NCI-H1694 treated with DMSO at 0.1 percent for 48 hours (cell line): ENCODE measurements at places on chromosomes 7 and 10.

- no peak for DNase-seq
Observed at GRCh38 chr10:8656261-8656660, 601.8 kb downstream of the GATA3 start.

GRCh38 chr7:69751026-69751425 is 152.8 kb downstream of the AUTS2 start:
- DNase-seq, result no peak

DNA sequence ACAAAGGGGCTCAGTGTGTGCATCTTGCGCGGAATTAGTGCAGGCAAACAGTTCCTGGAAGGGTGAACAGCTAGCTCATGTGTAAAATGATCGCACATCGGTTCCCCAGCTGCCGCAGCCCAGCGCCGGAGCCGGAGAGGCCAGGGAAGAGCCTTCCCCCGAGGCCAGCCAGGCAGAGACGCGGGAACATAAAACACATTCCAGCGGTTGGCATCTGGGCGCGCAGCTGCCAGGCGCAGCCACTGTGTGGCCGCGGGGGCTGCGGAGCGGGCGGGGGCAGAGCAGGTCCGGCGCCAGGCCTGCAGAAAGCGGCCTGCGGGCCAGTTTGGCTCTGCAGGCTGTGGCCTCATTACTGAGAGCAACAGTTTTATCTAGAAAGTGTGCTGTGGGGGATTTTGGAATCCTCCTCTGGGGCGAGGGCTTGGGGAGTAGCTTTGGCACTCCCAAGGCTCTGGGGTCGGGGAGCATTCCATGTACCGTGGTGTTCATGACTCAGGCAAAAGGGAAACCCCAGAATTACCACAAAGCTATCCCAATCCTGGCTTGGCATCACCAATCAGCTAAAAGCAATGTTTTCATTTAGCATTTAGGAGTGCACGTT is 74.3 kb downstream of the SAMD9 start:
- no peak for DNase-seq

DNA sequence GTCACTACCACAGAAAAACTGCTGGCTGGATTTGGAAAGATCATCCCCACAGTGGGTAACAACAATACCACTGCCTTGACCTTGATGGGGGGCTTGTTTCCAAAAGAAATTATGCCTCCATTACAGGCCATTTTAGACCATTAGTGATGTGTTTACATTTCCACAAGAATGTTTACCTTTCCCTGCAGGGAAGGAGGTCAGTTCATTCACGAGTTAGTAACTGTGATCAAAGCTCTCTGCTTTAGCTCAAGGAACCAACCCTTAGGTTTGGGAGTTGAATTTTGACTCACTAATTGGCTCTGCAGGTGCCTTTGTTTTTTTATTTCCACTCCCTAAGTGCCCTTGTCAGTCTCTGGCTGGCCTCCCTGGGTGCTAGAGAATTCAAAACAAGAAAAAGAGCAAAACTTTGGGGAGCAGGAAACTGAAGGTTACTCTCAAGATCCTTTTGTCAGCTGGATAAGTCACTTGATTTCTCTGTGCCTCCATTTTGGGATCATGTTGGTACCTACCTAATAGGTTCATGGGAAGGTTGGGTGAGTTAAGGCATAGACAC is 41.1 kb upstream of the NUPR2 start:
- DNase-seq, result no peak

- DNase-seq, result no peak
Observed at GRCh38 chr7:101598986-101599771, 29.9 kb downstream of the MYL10 start.

- no peak for DNase-seq
Observed at GRCh38 chr10:11012421-11013295, 5.0 kb upstream of the CELF2 start.

DNA sequence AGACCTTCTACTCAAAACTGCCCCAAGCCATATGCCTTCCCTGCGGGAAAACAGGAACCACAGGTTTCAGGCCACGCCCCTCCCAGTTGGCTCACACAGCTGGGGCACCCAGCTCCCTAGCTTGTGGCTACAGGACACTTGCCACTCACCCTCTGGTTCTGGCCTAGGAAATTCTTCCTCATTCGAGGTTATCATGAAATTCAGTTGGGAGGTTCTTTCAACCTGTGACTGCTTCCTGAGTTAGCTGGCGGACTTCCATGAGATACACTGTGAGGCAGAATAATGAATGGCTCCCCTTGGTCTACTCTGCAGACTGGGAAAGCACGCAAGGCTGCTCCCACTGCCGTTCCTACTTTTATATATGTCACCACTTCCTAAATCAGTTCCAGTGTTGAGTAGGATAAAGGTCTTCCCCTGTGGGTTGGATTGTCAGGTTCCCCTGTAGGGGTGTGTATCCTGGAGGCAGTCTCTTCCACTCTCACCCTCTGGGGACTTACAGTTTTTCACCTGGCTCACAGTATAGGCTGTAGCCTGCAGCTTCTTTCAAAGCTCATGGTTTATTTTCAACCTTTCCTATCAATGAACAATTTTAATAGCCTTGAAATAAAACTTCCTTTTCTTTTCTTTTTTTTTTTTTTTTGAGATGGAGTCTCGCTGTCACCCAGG is 37.0 kb downstream of the GPR22 start:
- DNase-seq, result no peak

- no peak for DNase-seq
Observed at GRCh38 chr7:38817526-38817925, 91.5 kb downstream of the VPS41 start.

DNA sequence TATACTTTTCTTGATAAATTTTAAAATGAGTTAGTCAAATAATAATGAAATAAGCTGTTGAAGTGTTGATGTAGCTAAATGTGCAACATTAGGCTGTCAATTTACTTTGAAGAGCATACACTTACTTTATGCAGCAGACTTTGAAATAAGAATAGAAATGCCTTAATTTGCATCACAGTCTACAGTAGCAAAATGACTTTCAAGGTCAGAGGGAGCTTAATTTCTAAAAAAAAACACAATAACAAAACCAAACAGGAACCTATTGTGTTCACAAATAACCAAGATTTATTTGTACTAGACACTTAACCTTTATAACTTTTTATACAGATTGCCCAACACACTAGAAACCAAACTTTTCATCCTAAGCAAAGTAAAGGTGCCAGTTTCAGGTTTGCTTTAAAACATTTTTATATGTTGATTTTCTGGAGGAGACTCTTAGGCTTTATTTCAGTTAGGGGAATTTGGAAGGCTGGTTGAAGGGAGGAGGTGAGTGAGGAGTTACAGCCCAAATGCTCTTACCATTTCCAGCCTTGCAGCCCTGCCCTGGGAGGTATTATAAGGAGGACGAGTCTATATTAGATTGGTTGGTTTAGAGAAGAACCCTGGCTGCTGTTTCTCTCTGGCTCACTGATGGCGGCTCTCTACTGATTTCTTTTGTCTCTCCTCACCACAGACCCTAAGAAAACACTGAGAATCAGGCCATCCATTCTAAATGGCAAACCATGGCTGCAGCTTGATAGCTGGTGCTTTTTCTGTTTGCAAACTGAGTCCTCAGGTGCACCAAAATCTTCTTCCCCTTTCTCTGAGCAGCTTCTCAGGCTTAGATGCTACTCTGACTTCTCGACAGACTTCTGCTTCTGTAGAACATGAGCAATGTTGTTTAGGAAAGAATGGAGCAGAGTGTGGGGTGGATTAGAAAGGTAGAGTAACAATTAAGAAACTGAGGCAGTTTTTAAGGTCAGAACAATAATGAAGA is 55.2 kb upstream of the RPA3 start:
- DNase-seq, result no peak

DNA sequence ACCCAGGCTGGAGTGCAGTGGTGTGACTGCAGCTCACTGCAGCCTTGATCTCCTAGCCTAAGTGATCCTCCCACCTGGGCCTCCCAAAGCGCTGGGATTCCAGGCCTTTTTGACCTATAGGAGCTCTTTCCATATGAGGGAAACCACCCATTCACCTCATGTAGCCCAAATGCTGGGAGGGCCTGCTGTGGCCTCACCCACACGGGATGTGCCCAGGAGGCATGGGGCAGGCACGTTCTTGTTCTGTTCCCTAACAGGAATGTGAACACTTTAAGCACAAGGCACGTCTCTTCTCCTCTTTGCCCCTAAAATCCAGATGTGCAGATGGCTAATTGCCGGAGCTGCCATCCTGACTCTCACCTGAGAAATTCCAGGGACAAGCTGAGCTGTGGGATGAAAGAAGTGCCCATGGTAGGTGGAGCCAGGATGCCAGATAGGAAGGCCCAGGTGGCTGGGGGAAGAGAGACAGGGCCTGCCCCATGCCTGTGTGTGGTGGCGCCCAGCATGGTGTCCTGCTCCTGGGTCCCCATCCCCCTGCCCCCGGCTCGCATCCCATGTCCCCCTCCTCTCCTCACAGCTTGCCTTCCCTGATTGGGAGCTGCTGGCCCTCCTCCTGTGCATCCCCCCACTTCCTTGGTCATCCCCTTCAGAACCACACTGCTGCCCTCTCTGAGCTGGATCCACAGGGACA is 17.3 kb downstream of the CAMK2B start:
- no peak for DNase-seq

GRCh38 chr10:92699518-92700381 is 10.0 kb downstream of the HHEX start:
- no peak for DNase-seq

DNA sequence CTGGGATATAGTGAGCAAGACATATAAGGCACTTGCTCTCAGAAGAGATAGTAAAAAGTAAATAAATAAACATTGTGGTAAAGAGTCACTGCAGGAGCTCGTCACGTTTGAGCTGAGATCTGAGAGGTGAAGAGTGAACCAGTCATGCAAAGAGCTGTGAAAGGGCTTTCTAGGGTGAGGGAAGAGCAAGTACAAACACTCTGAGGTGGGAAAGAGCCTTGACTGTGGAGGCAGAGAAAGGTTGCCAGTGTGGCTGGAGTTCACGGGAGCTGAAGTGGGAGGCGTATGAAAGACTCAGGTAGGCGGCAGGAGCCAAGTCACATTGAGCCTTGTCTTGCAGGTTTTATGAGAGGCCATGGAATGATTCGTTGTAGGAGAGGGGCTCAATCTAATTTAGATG is 141.0 kb downstream of the C1GALT1 start:
- DNase-seq, result no peak

- DNase-seq, result no peak
Observed at GRCh38 chr7:101017064-101017777, 2.7 kb upstream of the MUC17 start.

DNA sequence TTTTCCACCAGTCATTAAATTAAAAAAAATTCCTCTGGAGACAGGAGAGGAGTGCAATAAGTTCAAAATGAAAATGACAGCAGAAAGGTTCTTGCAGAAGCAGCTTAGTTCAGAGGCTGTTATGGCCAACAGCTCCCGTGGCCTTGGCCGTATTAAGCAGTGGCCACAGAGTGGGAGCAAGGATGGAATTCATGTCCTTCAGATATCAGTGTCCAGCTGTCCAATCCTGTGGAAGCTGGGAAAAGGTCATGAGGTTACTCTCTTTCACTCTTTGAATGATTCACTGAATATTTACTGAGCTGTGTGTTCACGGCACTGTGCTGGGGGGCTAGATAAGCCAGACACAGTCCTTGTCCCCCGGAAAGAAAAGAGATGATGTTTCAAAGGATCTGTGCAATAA is 231.8 kb downstream of the BMPER start:
- no peak for DNase-seq

GRCh38 chr10:52908478-52908877 is 135.9 kb upstream of the MBL2 start:
- DNase-seq, result no peak

- no peak for DNase-seq
Observed at GRCh38 chr7:2403718-2404648, 572 bp downstream of the CHST12 start.

GRCh38 chr7:64886956-64887545 is 16.0 kb upstream of the ZNF273 start:
- no peak for DNase-seq

DNA sequence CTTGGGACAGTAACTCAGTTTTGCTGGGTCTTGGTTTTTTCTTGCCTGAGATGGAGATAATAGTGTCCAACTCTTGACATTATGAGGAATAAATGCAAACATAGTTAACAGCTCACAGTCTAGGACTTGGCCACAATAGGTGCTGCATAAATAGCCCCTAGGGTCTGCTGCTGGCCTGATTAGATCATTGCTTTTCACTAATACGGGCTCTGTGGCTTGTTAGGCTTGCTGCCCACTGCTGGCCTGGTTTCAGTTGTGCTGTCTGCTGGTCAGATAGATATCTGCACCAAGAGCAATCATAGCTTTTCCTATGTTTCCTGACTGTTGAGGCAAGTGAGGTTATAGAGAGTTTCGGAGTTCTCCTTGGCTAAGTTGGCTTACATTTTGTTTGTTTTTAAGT is 246.1 kb downstream of the DNAJB9 start:
- DNase-seq, result no peak

GRCh38 chr10:88500656-88501055 is 82.5 kb downstream of the RNLS start:
- no peak for DNase-seq

GRCh38 chr10:50540069-50540825 is 83.5 kb downstream of the SGMS1 start:
- no peak for DNase-seq

DNA sequence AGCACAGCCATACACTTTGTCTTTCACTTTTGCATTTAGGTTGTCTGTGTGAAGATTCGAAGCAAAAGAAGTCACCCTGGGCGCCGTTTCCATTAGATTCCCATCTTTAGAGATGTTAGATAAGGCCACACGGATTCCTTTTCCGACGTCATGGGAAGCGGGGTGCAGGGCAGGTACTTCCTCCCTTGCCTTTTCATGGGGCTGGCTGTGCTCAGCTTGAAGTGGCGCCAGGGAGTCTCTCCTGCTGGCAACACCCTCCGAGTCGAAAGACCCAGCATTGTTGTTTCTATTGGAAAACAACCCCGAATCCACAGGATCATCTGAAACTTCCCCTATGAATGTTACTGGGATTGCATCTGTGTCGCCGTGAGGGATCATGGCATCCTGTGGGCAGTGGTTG is 246.4 kb upstream of the GRB10 start:
- DNase-seq, result no peak

GRCh38 chr10:49609283-49610113 is 612 bp upstream of the SLC18A3 start:
- DNase-seq, result peak; percentile 57

DNA sequence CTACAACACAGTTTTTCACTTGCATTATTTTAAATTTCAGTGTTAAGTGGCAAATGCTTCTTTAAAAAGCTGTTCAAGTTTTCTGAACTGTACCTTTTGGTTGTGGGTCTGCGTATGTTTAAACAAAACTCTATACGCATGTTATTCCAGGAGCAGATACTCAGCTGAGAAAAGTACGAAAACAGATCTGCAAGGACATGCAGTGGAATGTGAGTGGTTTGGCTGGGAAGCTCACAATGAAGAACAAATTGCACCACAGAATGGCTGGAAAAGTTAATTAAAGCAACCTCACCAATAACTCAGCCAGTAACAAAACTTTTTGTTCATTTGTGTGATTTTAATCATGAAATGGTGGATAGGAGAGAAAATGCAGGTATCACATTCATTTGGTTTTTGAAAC is 17.6 kb downstream of the GLI3 start:
- DNase-seq, result no peak

- no peak for DNase-seq
Observed at GRCh38 chr7:16619979-16620408, 25.6 kb downstream of the ANKMY2 start.

DNA sequence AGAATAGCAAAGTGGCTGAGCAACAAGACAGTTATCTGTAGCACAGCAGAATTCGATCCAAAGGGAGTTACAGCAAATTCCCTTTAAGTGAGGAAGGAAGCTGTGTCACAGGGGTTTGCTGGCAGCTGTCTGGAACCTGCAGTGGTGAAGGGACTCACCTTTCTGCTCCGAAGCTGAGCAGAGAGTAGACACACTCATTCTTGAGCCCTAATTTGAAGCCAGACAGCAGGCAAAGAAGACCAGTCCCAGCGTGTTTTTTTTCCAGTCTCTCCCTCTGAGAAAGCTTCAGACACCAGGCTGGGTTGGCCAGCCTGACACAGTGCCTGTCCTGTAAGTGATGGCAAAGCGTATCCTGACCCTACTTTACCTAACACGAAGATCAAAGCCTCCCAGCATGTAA is 210.7 kb downstream of the TRIL start:
- no peak for DNase-seq
